NCI-H460 (cell line): ENCODE measurements at places on chromosomes 13 and 19.

- DNase-seq = no peak
Observed at GRCh38 chr19:48631225-48631624, 6.0 kb downstream of the DBP start.

- DNase-seq = no peak
Observed at GRCh38 chr13:23414682-23415081, 18.8 kb downstream of the SACS start.

DNA sequence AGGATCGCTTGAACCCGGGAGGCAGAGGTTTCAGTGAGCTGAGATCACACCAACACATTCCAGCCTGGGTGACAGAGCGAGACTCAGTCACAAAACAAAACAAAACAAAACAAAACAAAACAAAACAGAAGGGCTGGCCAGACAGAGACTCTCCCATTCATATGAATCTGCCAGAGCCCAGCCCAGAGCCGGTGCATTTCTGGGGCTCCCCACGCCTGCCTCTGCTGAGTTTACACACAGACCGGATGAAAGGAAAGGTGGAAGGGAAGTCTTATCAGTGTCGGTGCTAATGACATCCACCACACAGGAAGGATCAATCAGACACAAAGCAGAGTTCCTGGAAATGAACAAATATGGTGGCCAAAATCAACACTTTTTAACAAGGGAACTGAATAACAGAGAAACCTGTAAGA, 6.8 kb downstream of the TRAPPC6A start:
- no peak for DNase-seq

- DNase-seq = no peak
Observed at GRCh38 chr13:107900775-107901174, 314.6 kb downstream of the LIG4 start.

DNA sequence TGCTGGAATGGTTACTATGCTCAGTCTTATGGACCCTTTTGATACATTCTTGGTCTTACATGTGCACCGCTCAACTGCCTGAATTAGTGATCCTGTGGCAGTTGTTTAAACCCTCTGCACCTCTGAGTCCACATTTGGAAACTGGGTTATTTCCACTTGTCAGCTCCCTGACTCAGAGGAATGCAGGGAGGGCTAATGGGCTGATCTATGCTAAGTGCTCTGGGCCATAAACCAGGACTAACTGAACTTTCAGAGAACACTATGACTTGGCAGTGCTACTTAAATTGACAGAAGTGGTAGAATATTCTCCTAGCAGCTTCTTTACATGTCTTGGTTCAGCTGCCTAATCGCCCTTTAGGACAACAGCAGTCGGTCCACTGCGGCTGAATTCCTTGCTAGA, 26.8 kb upstream of the MED4 start:
- DNase-seq = no peak
